GM04503 (cell line): ENCODE measurements at places on chromosomes 1 and 21.

DNA sequence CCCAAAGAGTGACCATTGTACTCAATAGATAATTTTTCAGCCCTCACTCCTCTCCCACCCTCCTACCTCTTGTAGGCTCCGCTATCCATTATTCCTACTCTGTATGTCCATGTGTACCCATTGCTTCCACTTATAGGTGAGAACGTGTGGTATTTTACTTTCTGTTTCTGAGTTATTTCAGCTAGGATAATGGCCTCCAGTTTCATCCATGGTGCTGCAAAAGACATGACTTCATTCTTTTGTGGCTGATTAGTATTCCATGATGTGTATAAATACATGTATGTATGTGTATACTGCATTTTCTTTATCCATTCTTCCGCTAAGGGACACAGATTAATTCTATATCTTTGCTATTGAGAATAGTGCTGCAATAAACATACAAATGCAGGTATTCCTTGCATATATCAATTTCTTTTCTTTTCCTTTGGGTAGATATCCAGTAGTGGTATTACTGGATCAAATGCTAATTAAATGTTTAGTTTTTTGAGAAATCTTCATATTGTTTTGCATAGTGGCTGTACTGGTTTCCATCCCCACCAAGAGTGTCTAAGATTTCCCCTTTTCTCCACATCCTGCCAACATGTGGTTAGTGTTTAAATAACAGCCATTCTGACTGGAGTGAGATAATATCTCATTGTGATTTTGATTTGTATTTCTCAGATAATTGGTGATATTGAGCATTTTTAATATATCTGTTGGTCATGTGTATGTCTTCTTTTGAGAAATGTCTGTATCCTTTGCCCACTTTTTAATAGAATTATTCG, 4.9 kb downstream of the LY9 start:
- DNase-seq, result no peak

DNA sequence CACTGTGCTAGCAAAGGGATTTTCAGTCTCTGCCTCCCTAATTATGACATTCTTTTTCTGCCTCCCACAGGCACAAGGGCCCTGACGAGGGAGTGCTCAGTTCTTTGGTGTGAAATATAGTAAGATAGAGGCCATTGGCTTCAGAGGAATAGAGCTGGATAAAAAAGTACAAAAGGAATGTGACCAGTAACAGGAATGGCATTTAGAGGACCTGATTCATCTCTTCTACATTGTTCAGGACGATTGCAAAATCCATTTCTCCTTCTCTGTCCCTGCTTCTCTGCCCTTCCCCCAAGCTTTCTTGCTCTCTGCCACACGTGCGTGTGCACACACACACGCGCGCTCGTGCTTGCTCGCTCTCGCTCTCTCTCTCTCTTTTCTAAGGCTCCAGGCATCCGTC, 668.2 kb downstream of the KIF26B start:
- DNase-seq, result peak; percentile 97

- no peak for DNase-seq
These were observed 115.7 kb downstream of the KCNJ6 start for GRCh38 chr21:37800456-37801061.

DNA sequence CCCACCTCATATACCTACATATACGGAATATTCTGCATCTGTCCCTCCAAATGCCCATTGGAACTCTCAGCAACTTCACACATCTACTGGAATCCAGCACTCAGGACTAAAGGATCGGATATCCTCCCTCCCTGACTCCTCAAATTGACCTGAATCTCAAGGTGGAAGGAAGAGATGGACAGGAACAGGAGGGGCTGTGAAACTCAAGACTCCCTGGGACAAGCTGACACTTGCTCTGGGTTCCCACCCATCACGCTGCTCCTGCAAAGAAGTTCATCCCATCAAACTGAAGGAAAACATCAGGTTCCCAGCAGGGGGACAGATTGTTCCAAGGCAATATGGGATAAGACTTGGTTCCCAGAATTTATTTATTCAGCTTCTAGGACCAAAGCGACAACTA, 30.3 kb upstream of the TIAM1 start:
- no peak for DNase-seq

DNA sequence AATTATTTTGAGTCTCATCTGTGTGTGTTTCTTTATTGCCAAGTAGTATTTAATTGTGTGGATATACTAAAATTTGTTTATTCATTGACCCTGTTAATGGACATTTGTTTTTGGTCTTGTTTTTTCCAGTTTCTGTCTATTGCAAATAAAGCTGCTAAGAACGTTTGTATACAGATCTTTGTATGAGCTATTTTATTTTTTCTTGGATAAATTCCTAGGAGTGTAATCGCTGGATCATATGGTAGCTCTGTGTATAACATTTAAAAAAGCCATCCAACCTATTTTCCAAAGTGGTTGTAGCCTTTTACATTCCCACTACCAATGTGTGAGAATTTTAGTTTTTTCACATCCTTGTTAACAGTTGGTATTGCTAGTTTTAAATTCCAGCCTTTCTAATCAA, 382.7 kb upstream of the USP24 start:
- DNase-seq, result no peak

DNA sequence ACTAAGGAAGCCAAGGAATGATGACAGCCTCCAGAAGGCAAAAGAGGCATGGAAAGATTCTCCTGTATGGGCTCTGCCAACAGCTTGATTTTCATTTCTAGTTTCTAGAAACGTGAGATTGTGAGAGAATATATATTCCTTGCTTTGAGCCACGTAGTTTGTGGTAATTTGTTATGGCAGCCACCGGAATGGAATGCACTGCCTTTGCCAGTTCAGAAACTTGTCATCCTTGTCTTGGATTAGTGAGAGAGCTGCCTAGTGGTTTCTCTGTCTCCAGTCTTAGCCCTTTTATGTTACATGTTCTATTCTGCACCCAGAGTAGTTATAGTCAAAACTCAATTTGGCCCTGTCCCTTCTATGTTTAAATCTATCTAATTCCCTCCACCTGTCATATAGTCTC, 216.0 kb upstream of the PTGFR start:
- DNase-seq, result peak; percentile 79

GRCh38 chr1:181714428-181714827, 231.1 kb downstream of the CACNA1E start:
- DNase-seq, result no peak

GRCh38 chr1:37622131-37622530, 12.6 kb downstream of the RSPO1 start:
- no peak for DNase-seq

GRCh38 chr21:28737674-28738419, 254.8 kb downstream of the LTN1 start:
- no peak for DNase-seq
